T-helper 17 cell (primary cell): ENCODE measurements at places on chromosomes 7 and 10.
A peak's percentile ranks its signal among the peaks of the same experiment; 100 is the strongest.

GRCh38 chr7:51792796-51793195 is 476.2 kb upstream of the COBL start:
- H3K27ac ChIP-seq = no peak overlapping the region
- no peak for DNase-seq
- H3K36me3 ChIP-seq = no peaks in the 10 kb centered on the region

- no peaks in the 10 kb centered on the region for H3K36me3 ChIP-seq
- H3K27me3 ChIP-seq = no peaks in the 10 kb centered on the region
- no peak for DNase-seq
- H3K27ac ChIP-seq = peak overlapping the region; percentile 98
Observed at GRCh38 chr10:84140036-84140379, 699 bp downstream of the GHITM start.

- no peaks in the 10 kb centered on the region for H3K27me3 ChIP-seq
- H3K27ac ChIP-seq = no peak overlapping the region
- H3K4me1 ChIP-seq = peaks cover 11% of the 10 kb centered on the region
- no peak for DNase-seq
- H3K4me3 ChIP-seq = no peak overlapping the region
- no peaks in the 10 kb centered on the region for H3K36me3 ChIP-seq
Observed at GRCh38 chr10:77869626-77870420, 56.7 kb downstream of the DLG5 start.

DNA sequence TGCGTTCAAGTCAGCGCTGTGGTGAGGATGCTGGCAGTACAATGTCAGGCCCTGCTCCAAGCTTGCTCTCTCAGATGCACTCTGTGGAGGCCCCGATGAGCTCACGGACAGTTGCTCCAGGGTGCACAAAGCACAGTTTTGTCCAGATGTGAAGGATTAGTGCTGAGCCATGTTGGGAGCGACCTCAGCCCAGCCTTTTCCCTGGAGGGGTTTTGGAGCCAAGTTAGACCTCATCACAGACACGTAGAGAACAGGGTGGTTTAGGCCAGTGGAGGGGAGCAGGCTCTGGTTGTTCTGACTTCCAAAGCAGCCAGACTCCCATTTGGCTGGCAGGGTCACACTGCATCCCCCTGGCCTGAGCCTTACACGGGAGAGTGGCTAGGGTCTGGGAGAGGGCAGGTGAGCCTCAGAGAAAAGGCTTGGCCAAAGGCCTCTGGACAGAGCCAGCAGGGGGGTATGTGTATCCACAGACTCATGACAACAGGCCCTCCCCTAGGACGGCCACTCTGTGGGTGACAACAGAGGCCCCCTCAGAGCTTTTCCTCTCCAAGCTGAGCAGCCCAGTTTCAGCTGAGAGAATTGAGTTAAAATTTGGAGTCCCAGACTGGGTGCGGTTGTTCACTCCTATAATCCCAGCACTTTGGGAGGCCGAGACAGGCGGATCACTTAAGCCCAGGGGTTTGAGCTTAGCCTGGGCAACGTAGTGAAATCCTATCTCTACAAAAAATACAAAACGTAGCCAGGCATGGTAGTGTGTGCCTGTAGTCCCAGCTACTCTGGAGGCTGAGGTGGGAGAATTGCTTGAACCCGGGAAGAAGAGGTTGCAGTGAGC is 4.7 kb downstream of the PLAC9 start:
- DNase-seq = no peak
- H3K4me1 ChIP-seq = peaks cover 12% of the 10 kb centered on the region
- H3K36me3 ChIP-seq = peaks cover 13% of the 10 kb centered on the region
- no peak overlapping the region for H3K27ac ChIP-seq
- H3K27me3 ChIP-seq = peaks cover 61% of the 10 kb centered on the region

- H3K36me3 ChIP-seq = peaks cover 2% of the 10 kb centered on the region
- peaks cover 36% of the 10 kb centered on the region for H3K27me3 ChIP-seq
- peaks cover 12% of the 10 kb centered on the region for H3K4me1 ChIP-seq
Observed at GRCh38 chr10:660970-661596, 28.4 kb downstream of the DIP2C start.

DNA sequence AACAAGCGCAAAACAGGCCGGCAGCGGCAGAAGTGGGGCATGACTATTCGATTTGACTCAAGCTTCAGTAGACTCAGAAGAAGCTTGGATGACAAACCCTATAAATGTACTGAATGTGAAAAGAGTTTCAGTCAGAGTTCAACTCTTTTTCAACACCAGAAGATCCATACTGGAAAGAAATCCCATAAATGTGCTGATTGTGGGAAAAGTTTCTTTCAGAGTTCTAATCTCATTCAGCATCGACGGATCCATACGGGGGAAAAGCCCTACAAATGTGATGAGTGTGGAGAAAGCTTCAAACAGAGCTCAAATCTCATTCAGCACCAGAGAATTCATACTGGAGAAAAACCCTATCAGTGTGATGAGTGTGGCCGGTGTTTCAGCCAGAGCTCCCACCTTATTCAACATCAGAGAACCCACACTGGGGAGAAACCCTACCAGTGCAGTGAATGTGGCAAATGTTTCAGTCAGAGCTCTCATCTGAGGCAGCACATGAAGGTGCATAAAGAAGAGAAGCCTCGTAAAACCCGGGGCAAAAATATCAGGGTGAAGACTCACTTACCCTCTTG is 2.8 kb downstream of the ZNF22 start:
- no peak overlapping the region for H3K27ac ChIP-seq
- peaks cover 11% of the 10 kb centered on the region for H3K4me1 ChIP-seq
- no peak overlapping the region for H3K4me3 ChIP-seq
- H3K27me3 ChIP-seq = no peaks in the 10 kb centered on the region
- no peak for DNase-seq
- peaks cover 2% of the 10 kb centered on the region for H3K36me3 ChIP-seq

- H3K36me3 ChIP-seq = no peaks in the 10 kb centered on the region
- H3K4me3 ChIP-seq = no peak overlapping the region
- no peaks in the 10 kb centered on the region for H3K4me1 ChIP-seq
- H3K27ac ChIP-seq = no peak overlapping the region
- DNase-seq = no peak
- H3K27me3 ChIP-seq = peaks cover 6% of the 10 kb centered on the region
Observed at GRCh38 chr7:94289071-94289470, 105.6 kb upstream of the COL1A2 start.

- peaks cover 17% of the 10 kb centered on the region for H3K4me1 ChIP-seq
- no peak for DNase-seq
- H3K4me3 ChIP-seq = no peak overlapping the region
- H3K36me3 ChIP-seq = no peaks in the 10 kb centered on the region
- H3K27ac ChIP-seq = peak overlapping the region; percentile 39
Observed at GRCh38 chr10:29619241-29619669, 15.5 kb downstream of the SVIL start.

- H3K27me3 ChIP-seq = peaks cover 8% of the 10 kb centered on the region
- H3K4me3 ChIP-seq = peak overlapping the region; percentile 83
- no peaks in the 10 kb centered on the region for H3K36me3 ChIP-seq
Observed at GRCh38 chr7:6273380-6273837, 985 bp upstream of the CYTH3 start.

GRCh38 chr7:149804106-149804505 is 30.7 kb upstream of the ZNF467 start:
- H3K4me3 ChIP-seq = no peak overlapping the region
- H3K36me3 ChIP-seq = no peaks in the 10 kb centered on the region
- peaks cover 5% of the 10 kb centered on the region for H3K4me1 ChIP-seq
- DNase-seq = no peak
- peaks cover 12% of the 10 kb centered on the region for H3K27me3 ChIP-seq

GRCh38 chr7:78863281-78863680 is 590.2 kb downstream of the MAGI2 start:
- no peaks in the 10 kb centered on the region for H3K36me3 ChIP-seq
- no peaks in the 10 kb centered on the region for H3K27me3 ChIP-seq
- no peaks in the 10 kb centered on the region for H3K4me1 ChIP-seq
- no peak for DNase-seq
- no peak overlapping the region for H3K27ac ChIP-seq

- no peaks in the 10 kb centered on the region for H3K4me1 ChIP-seq
- no peak overlapping the region for H3K27ac ChIP-seq
- DNase-seq = no peak
- H3K27me3 ChIP-seq = peaks cover 11% of the 10 kb centered on the region
- no peak overlapping the region for H3K4me3 ChIP-seq
- H3K36me3 ChIP-seq = peaks cover 3% of the 10 kb centered on the region
Observed at GRCh38 chr7:102913826-102914225, 1.0 kb downstream of the LRRC17 start.

GRCh38 chr10:52759154-52759553 is 13.4 kb downstream of the MBL2 start:
- H3K27me3 ChIP-seq = no peaks in the 10 kb centered on the region
- H3K4me1 ChIP-seq = no peaks in the 10 kb centered on the region
- no peak overlapping the region for H3K4me3 ChIP-seq
- no peaks in the 10 kb centered on the region for H3K36me3 ChIP-seq
- no peak overlapping the region for H3K27ac ChIP-seq
- DNase-seq = no peak

GRCh38 chr7:82760831-82761230 is 317.3 kb upstream of the CACNA2D1 start:
- no peak for DNase-seq
- no peak overlapping the region for H3K4me3 ChIP-seq

DNA sequence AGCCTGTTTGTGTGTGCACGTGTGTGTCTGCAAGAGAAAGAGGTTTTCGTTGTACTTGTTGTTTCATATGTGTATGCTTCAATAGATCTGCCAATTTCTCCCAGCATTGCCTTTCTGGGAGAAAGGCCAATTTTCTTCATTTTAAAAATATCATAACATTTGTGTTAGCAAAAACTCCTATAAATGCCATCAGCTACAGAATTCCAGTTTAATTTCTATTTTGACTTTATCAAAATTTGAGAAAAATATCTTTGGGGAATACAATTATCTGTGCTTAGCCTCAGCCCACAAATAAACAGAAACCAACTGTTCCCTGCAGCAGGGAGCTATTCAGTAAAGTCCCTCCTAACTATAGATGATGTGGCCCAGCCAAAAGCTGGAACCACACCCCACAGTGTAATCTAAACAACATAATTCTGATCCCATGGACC is 68.3 kb upstream of the MGMT start:
- H3K27ac ChIP-seq = no peak overlapping the region
- no peak overlapping the region for H3K4me3 ChIP-seq
- no peaks in the 10 kb centered on the region for H3K36me3 ChIP-seq

- peaks cover 2% of the 10 kb centered on the region for H3K36me3 ChIP-seq
- H3K27ac ChIP-seq = no peak overlapping the region
- no peak for DNase-seq
Observed at GRCh38 chr7:7869651-7870050, 98.9 kb upstream of the GLCCI1 start.

DNA sequence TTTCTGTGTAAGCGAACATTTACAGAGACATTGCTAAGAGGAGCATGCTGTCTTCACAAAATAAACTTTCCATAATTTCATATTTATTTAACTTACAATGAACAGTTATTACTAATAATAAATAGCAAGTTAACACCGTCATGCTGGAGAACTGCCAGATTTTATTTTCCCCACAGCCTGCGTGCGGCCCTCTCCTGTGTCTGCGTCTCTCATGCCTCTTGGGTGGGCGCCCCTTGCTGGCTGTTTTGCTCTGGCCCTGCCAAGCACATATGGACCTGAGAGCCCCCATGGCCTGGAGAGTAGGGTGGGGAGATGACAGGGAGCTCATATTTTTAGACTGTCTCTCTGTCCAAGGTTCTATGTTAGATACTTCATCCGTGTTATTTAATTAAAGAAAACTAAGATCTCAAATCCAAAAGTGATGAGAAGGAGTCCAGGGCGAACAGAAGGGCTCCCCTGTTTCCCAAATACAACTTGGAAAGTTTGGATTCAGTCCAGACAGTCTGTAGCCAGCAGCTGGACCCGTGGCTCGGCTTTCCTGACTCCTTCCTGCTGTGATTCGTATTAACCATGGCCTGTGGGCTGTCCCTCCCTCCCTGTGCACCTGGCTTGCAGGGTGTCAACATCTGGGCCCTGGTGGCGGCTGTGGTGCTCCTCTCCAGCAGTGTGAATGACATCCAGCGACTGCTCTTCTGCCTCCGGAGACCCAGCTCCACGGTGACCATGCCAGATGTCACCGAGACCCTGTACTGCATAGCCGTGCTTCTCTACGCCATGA is 20.5 kb downstream of the FBH1 start:
- DNase-seq = no peak
- peaks cover 19% of the 10 kb centered on the region for H3K4me1 ChIP-seq
- no peak overlapping the region for H3K27ac ChIP-seq

- peak overlapping the region; percentile 86 for H3K4me3 ChIP-seq
- no peaks in the 10 kb centered on the region for H3K27me3 ChIP-seq
- peaks cover 87% of the 10 kb centered on the region for H3K4me1 ChIP-seq
- peak overlapping the region; percentile 94 for H3K27ac ChIP-seq
Observed at GRCh38 chr7:130912862-130913638, 179.0 kb upstream of the KLF14 start.

DNA sequence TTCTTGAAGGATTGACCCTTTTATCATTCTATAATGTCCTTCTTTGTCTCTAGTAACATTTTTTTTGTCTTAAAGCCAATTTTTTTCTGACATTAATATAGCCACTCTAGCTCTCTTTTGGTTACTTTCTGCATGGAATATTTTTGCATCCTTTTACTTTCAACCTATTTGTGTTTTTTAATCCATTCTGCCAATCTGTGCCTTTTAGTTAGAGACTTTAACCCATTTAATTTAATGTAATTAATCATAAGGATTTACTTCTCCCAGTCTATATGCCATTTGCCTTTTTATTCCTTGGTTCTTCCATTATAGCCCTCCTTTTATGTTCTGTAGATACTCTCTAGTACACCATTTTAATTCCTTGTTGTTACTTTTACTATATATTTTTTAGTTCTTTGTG is 32.7 kb upstream of the RABGEF1 start:
- H3K27ac ChIP-seq = peak overlapping the region; percentile 53
- no peaks in the 10 kb centered on the region for H3K36me3 ChIP-seq
- no peak overlapping the region for H3K4me3 ChIP-seq
- DNase-seq = no peak

- no peak for DNase-seq
- no peak overlapping the region for H3K27ac ChIP-seq
- no peaks in the 10 kb centered on the region for H3K36me3 ChIP-seq
- no peak overlapping the region for H3K4me3 ChIP-seq
Observed at GRCh38 chr10:18681366-18681765, 22.1 kb downstream of the ARL5B start.

DNA sequence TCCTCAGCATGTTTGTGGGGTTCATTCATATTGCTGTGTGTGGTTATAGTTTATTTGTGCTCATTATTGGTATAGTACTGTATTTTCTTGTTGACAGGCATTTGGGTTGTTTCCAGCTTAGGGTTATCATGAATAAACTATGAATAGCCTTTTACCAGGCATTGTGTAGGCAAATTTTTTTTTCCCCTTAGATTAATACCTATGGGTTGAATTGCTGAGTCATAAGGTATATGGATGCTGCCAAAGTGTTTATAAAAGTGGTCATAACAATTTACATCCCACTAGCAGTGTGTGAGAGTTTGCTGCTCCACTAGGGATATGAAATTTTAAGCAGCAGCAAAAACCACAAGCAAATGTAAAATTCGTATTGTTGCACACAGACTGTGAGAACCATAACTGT is 175.0 kb downstream of the PLPP4 start:
- no peak for DNase-seq
- peaks cover 7% of the 10 kb centered on the region for H3K27me3 ChIP-seq
- no peak overlapping the region for H3K27ac ChIP-seq
- H3K4me3 ChIP-seq = no peak overlapping the region
- no peaks in the 10 kb centered on the region for H3K36me3 ChIP-seq
